ENCODE measurements at places on chromosomes 7 and 10. TPM values are rescaled to one million over a fixed set of nuclear protein-coding genes. Genes with fewer than 3 reads are reported as not detected.

VPS37D gene
- total RNA-seq, result 9.2 TPM

HOGA1 gene
- total RNA-seq, result 0.50 TPM

ZNF804B gene
- not detected for total RNA-seq

FBXL13 gene
- 1.2 TPM for total RNA-seq

EMX2 gene
- total RNA-seq, result 2.2 TPM

SEMA3D gene
- total RNA-seq, result 13.4 TPM

CRYGN gene
- total RNA-seq, result 0.25 TPM

ARHGAP22 gene
- 85.7 TPM for total RNA-seq

TEX36 gene
- total RNA-seq, result not detected

EPO gene
- total RNA-seq, result not detected

CPA5 gene
- total RNA-seq, result not detected

CUBN gene
- total RNA-seq, result 0.87 TPM

PPP1R9A gene
- total RNA-seq, result 2.6 TPM

IMMP2L gene
- 22.6 TPM for total RNA-seq

SPDYE2B gene
- not detected for total RNA-seq

CFAP46 gene
- 0.87 TPM for total RNA-seq

GPR37 gene
- 1.5 TPM for total RNA-seq

IFIT1B gene
- total RNA-seq, result not detected

Data from uterine smooth muscle cell (primary cell).